ENCODE measurements at places on chromosomes 12 and 14.

DNA sequence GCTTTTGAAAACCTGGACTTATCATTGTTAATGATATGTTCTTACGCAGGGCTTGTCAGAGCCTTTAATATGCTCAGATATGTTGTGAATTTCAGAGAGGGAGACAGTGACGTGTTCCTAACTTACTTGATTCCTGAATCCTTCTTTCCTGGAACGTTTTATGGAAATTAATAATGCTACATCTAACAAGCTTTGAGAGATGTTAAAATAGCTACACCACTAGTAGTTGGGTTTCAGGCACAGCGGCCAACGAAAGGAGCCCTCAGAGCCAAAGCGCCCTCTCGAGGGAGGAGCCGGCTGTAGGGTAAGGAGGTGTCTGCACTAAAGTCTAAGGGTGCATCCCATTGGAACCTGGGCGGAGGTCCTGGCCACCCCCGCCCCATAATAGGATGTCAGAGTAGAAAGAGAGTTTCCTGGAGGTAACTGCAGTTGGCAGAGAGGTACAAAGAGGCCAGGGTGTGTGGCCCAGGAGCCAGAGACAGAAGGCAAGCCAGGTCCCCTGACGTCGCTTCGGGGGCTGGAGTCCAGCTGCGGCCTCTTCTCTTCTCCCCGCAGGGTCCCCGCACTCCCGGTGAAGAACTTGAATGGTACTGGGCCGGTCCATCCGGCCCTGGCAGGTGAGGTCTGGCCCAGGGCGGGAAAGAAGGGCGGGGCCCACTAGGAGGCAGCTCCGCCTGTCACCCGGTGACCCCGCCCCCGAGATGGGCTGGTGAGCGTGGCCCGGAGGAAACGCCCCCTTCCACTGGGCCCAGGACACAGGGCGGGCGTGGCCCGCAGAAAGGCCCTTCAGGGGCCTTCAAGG lies 36.3 kb downstream of the DTX1 start:
- H3K36me3 ChIP-seq = no peaks in the 10 kb centered on the region
- no peaks in the 10 kb centered on the region for H3K27me3 ChIP-seq
- peaks cover 59% of the 10 kb centered on the region for H3K4me1 ChIP-seq
- no peak for DNase-seq
- no peak overlapping the region for H3K27ac ChIP-seq
- H3K4me3 ChIP-seq = no peak overlapping the region

- H3K4me3 ChIP-seq = no peak overlapping the region
- H3K4me1 ChIP-seq = no peaks in the 10 kb centered on the region
- peaks cover 11% of the 10 kb centered on the region for H3K27me3 ChIP-seq
Observed at GRCh38 chr12:52741375-52742195, 35.6 kb downstream of the KRT76 start.

- peak overlapping the region; percentile 55 for H3K27ac ChIP-seq
- H3K36me3 ChIP-seq = peaks cover 95% of the 10 kb centered on the region
- no peaks in the 10 kb centered on the region for H3K27me3 ChIP-seq
- DNase-seq = no peak
Observed at GRCh38 chr12:120094485-120094884, 22.1 kb downstream of the RAB35 start.

DNA sequence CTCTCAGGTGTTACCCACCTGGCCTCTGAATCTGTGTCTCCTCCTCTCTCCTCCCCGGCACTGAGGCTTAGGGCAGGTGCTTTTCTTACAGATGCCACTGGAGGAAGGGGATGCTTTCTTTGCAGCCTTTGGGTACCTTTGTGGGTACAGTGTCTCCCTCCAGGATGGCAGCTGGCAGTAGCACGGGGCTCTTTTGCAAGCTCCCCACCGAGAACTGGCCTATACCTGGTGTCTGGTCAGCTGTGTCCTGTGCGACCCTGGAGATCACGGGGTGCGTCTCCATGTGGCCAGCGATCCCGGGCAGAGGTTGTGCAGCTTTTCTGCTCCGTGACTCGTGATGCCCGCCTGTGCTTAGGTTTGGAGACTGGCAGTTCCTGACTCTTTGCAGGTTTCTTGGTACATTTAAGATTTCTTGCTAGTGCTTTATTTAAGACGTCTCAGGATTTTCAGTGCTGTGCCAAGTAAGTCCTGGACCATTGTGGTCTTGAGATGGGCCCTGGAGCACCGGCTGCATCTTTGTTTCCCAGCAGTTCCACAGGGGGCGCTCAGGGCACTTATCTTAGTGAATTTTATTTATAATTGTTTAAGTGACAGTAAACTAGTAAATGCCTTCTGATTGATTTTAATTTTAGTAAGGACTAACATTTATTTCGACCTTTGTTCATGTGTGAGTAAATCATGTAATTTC lies 68.9 kb downstream of the DDX51 start:
- H3K36me3 ChIP-seq = peaks cover 94% of the 10 kb centered on the region
- peaks cover 2% of the 10 kb centered on the region for H3K4me1 ChIP-seq
- H3K27me3 ChIP-seq = no peaks in the 10 kb centered on the region
- no peak overlapping the region for H3K4me3 ChIP-seq
- H3K27ac ChIP-seq = no peak overlapping the region

- H3K4me1 ChIP-seq = peaks cover 2% of the 10 kb centered on the region
- no peak for DNase-seq
- H3K4me3 ChIP-seq = no peak overlapping the region
- no peak overlapping the region for H3K27ac ChIP-seq
- peaks cover 31% of the 10 kb centered on the region for H3K27me3 ChIP-seq
Observed at GRCh38 chr12:95446506-95446900, 27.4 kb upstream of the METAP2 start.

GRCh38 chr14:106792543-106792942 lies 1266.2 kb downstream of the TMEM121 start:
- peaks cover 12% of the 10 kb centered on the region for H3K4me1 ChIP-seq
- H3K27me3 ChIP-seq = peaks cover 13% of the 10 kb centered on the region
- no peak for DNase-seq

GRCh38 chr14:53501361-53502211 lies 348.5 kb upstream of the DDHD1 start:
- H3K36me3 ChIP-seq = no peaks in the 10 kb centered on the region
- H3K27me3 ChIP-seq = no peaks in the 10 kb centered on the region
- no peak overlapping the region for H3K4me3 ChIP-seq
- no peak overlapping the region for H3K27ac ChIP-seq

DNA sequence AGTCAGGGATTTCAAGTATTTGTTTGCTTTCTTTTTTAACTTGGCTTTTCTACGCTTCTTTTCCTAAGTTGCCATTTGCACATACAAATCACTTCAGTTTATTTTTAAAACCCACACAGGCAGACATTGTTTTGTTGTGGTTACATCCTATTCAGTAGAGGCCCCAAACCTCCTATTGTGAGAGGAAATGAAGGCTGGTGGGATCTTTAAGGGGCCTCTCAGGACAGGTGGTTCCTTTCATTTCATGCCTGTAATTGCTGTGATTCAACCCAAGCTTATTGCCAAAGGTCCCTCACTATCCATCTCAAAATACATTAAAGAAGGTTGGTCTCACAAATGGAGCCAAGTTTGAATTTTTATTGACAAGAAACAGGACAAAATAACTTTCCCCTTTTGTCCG lies 257.1 kb downstream of the ADAMTS20 start:
- no peaks in the 10 kb centered on the region for H3K36me3 ChIP-seq
- DNase-seq = no peak
- no peaks in the 10 kb centered on the region for H3K4me1 ChIP-seq
- H3K4me3 ChIP-seq = no peak overlapping the region
- no peak overlapping the region for H3K27ac ChIP-seq

DNA sequence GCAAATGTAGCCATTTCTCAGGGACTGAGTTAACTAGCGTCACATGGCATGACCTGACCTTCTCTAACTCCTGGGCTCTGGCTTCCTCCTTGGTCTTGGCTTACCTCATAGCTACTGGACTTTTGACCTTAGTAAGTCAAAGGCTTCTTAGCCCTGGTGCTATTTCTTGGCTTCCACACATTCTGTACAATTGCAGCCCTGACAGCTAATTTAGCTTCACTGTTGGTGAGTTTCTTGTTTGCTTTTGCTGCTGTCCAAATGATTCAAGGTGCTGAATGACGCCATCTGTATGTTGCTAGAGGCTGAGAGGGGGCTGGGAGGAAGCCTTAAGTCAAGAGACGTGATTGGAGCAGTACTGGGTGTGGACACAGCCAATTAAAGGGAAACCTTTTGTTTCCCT lies 202.7 kb downstream of the PRKD1 start:
- H3K36me3 ChIP-seq = no peaks in the 10 kb centered on the region
- H3K4me1 ChIP-seq = no peaks in the 10 kb centered on the region
- DNase-seq = no peak
- H3K27ac ChIP-seq = no peak overlapping the region
- no peaks in the 10 kb centered on the region for H3K27me3 ChIP-seq

DNA sequence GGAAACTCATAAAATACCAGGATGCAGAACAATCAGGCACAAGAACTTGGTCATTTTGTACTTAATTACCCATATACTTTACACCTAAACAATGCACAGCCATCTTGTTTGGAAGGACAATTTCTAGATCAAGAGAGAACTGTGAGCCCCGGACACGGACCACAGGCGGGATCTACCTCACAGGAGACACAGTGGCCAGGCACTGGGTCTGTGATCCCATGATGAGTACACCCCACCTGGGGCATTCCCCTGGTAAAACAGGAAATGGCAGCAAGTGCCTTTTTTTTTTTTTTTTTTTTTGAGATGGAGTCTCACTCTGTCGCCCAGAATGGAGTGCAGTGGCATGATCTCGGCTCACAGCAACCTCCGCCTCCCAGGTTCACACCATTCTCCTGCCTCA lies 15.2 kb downstream of the GOLGA3 start:
- H3K4me1 ChIP-seq = peaks cover 22% of the 10 kb centered on the region
- H3K36me3 ChIP-seq = peaks cover 79% of the 10 kb centered on the region
- no peak overlapping the region for H3K4me3 ChIP-seq
- no peak for DNase-seq
- H3K27ac ChIP-seq = peak overlapping the region; percentile 44
- no peaks in the 10 kb centered on the region for H3K27me3 ChIP-seq

GRCh38 chr12:90729736-90730135 lies 225.2 kb downstream of the CCER1 start:
- DNase-seq = no peak
- no peak overlapping the region for H3K4me3 ChIP-seq
- no peaks in the 10 kb centered on the region for H3K27me3 ChIP-seq

GRCh38 chr12:97650242-97650641 lies 187.6 kb downstream of the RMST start:
- DNase-seq = no peak
- no peak overlapping the region for H3K4me3 ChIP-seq
- no peaks in the 10 kb centered on the region for H3K36me3 ChIP-seq

GRCh38 chr12:108146035-108146893 lies 17.2 kb downstream of the WSCD2 start:
- DNase-seq = no peak
- no peak overlapping the region for H3K4me3 ChIP-seq

- no peak overlapping the region for H3K27ac ChIP-seq
- peaks cover 33% of the 10 kb centered on the region for H3K27me3 ChIP-seq
- no peak overlapping the region for H3K4me3 ChIP-seq
Observed at GRCh38 chr14:61264010-61264571, 17.0 kb downstream of the TMEM30B start.

DNA sequence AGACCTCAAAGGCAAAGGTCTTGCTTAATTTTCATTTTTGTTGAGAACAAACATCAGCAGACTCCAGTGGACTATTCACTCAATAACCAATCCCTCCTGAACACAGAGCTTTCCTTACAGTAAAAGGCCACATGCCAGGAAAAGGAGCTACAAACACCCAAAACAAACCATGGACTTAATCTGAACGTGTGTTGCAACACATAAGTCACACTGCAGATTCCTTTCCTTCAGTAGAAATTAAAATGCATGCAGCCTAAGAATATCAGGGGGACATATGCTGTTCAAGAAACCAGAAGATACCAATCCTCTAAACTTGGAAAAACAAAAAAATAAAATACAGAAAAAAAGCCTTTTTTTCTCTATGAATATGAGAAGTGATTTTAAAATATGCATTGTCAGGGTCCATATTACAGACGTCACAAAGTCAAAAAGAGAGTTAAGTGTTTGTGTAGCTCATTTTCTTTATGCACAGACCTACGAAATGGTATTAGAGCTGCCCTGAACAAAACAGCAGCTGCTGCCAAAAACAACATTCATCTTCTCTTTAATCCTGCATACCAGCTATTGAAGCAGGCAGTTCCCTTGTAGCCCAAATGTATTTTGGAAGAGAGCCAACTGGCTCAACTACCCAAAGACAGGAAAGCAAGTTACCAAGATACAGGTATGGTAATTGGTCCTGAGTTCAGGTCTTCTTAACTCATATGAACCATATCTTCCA lies 26.2 kb downstream of the KITLG start:
- H3K4me1 ChIP-seq = no peaks in the 10 kb centered on the region
- no peaks in the 10 kb centered on the region for H3K36me3 ChIP-seq
- no peak for DNase-seq
- no peak overlapping the region for H3K27ac ChIP-seq

DNA sequence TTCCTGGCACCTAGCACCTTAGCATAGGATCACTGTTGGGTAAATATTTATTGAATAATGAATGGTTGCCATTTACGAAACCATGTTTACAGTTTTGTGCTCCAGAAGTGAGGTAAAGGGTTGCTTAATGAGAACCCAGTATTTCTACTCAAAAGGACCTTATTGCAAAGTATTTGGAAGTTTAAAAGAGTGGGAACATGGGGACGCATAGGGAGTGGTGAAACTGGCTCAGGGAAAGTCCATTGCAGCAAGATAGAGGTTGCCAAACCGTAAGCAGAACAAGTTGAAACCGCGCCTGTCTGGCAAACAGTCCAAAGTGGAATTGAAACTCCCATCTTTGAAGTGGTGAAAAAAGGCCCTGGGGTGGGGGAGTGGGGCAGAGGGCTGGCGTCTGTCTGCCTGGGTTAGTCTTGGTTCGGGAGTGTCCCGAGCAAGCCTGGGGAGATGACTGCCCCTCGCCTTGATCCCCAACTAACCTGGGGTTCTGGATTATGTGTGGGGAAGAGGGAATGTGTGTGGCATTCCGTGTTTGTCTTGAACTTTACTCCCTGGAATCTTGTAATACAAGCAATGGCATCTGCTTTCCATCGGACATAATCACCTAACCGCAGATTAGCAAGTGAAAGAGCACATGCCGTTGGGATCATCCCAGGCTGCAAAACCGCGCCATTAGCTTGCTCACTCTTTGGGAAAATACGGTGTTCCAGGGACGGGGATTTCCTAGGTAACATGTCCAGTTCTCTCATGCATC lies 7.2 kb downstream of the ALDH2 start:
- peaks cover 9% of the 10 kb centered on the region for H3K27me3 ChIP-seq
- H3K4me3 ChIP-seq = no peak overlapping the region
- H3K4me1 ChIP-seq = peaks cover 4% of the 10 kb centered on the region
- H3K36me3 ChIP-seq = no peaks in the 10 kb centered on the region
- H3K27ac ChIP-seq = no peak overlapping the region

DNA sequence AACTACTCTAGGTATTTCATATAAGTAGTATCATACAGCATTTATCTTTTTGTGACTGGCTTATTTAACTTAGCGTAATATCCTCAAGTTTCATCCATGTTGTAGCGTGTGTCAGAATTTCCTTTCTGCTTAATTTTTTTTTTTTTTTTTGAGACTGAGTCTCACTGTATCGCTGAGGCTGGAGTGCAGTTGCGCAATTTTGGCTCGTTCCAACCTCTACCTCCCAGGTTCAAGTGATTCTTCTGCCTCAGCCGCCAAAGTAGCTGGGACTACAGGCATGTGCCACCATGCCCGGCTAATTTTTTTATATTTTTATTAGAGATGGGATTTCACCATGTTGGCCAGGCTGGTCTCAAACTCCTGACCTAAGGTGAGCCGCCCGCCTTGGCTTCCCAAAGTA lies 28.9 kb downstream of the PNMA1 start:
- H3K27me3 ChIP-seq = no peaks in the 10 kb centered on the region
- no peak overlapping the region for H3K4me3 ChIP-seq
- H3K4me1 ChIP-seq = no peaks in the 10 kb centered on the region
- no peak for DNase-seq

Data from activated T-cell treated with anti-CD3 and anti-CD28 coated beads, Interleukin-2, amount 50 U/mL, for 24 hours (primary cell).